ENCODE measurements at places on chromosomes 2 and 18. TPM values are rescaled to one million over a fixed set of nuclear protein-coding genes. Genes with fewer than 3 reads are reported as not detected.

- H3K27ac ChIP-seq: no peak overlapping the region
- H3K4me1 ChIP-seq: no peaks in the 10 kb centered on the region
Measured at GRCh38 chr2:203341741-203342310, 13.6 kb downstream of the ABI2 start.

DNA sequence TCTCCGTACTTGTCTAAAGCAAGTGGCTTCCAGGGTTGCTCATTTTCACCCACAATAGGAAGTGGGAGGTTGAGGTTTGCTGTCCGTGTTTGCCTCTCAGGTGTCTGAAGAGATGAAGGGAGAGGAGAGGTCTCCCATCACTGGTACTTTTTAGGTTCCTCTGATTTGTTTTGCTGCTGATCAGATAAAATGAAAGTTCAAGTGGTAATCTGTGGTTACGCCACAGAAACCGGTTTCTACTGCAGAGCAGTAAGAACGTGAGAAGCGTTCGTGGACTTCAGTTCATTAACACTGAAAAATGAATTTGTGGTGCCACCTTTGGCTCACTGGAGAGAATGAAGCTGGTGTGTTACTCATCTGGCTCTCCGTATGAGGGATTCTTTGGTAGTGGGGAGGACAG, 118.2 kb downstream of the GBX2 start:
- peaks cover 4% of the 10 kb centered on the region for H3K4me1 ChIP-seq
- DNase-seq: no peak
- no peak overlapping the region for H3K4me3 ChIP-seq
- H3K36me3 ChIP-seq: peaks cover 3% of the 10 kb centered on the region

GRCh38 chr2:217897816-217898806, 104.7 kb downstream of the TNS1 start:
- H3K4me1 ChIP-seq: peaks cover 25% of the 10 kb centered on the region
- H3K36me3 ChIP-seq: peaks cover 8% of the 10 kb centered on the region
- no peak for DNase-seq
- peak overlapping the region; percentile 88 for H3K27ac ChIP-seq
- H3K27me3 ChIP-seq: no peaks in the 10 kb centered on the region
- no peak overlapping the region for H3K4me3 ChIP-seq

DNA sequence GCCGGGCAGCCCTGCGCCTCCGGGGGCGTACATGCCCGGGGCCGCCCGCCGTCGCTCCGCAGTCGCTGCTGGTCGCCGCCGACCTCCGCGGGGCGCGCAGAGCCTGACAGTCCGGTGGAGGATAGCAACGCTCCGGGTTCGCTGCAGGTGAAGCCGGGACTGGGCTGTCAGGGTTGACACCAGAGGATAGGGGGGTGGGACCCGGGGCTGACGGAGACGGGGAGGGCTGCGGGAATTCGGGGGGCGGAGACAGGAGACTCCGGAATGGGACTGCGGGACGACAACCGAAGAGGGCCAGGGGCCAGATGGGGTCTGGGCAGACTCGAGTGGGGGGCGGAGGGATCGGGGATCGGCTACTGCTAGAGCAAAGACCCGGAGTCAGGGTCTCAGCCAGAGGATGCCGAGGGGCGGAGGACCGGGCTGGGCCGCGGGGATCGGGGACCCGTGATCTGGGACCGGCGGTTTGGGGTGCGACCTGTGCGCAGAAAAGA, 403 bp downstream of the TMEM127 start:
- peak overlapping the region; percentile 97 for H3K4me3 ChIP-seq
- no peaks in the 10 kb centered on the region for H3K36me3 ChIP-seq
- H3K27ac ChIP-seq: peak overlapping the region; percentile 93
- H3K4me1 ChIP-seq: peaks cover 46% of the 10 kb centered on the region
- H3K27me3 ChIP-seq: no peaks in the 10 kb centered on the region

DNA sequence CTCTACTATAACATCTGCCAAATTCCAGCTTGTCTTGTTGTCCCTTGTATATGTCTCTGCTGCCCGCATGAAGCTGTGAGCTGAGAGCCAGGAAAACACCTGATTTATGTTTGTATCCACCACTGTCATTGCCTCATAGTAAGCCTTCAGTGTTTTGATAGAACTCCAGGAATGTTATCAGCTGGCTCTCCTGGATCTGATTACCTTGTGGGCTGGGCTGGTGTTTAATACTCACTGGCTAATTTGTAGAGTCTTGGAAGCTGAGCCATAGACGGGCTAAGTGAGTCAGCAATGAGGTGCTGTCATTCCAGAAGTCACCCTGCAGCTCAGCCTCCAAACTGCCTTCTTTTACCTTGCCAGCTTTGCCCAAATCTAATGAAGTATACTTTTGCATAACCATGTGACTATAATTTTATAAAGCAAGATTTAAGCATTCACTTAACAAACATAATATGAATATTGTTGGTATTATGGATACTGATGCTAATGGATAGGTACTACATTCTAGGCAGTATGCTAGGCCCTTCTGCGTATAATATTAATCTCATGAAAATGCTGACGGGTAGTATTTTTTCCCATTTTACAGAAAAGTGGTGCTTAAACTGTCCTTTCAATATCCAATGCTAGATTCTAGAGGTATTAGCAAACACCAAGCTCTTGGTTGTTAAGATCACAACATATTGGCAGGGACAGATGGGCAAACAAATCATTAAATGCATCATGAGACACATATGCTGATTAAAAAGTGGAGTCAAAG, 62.7 kb upstream of the GATA6 start:
- no peaks in the 10 kb centered on the region for H3K36me3 ChIP-seq
- no peak overlapping the region for H3K4me3 ChIP-seq
- no peak overlapping the region for H3K27ac ChIP-seq
- H3K4me1 ChIP-seq: no peaks in the 10 kb centered on the region
- DNase-seq: no peak
- H3K27me3 ChIP-seq: no peaks in the 10 kb centered on the region

GRCh38 chr2:216119986-216120385, 10.8 kb downstream of the XRCC5 start:
- H3K27ac ChIP-seq: no peak overlapping the region
- no peak for DNase-seq
- no peak overlapping the region for H3K4me3 ChIP-seq
- peaks cover 6% of the 10 kb centered on the region for H3K4me1 ChIP-seq

- no peaks in the 10 kb centered on the region for H3K27me3 ChIP-seq
- H3K36me3 ChIP-seq: no peaks in the 10 kb centered on the region
- DNase-seq: no peak
Measured at GRCh38 chr2:115122701-115123100, 680.3 kb downstream of the DPP10 start.

- no peaks in the 10 kb centered on the region for H3K36me3 ChIP-seq
- no peak for DNase-seq
- no peak overlapping the region for H3K27ac ChIP-seq
- no peak overlapping the region for H3K4me3 ChIP-seq
- peaks cover 7% of the 10 kb centered on the region for H3K4me1 ChIP-seq
- H3K27me3 ChIP-seq: no peaks in the 10 kb centered on the region
Measured at GRCh38 chr18:48739266-48740067, 200.6 kb downstream of the CTIF start.

DNA sequence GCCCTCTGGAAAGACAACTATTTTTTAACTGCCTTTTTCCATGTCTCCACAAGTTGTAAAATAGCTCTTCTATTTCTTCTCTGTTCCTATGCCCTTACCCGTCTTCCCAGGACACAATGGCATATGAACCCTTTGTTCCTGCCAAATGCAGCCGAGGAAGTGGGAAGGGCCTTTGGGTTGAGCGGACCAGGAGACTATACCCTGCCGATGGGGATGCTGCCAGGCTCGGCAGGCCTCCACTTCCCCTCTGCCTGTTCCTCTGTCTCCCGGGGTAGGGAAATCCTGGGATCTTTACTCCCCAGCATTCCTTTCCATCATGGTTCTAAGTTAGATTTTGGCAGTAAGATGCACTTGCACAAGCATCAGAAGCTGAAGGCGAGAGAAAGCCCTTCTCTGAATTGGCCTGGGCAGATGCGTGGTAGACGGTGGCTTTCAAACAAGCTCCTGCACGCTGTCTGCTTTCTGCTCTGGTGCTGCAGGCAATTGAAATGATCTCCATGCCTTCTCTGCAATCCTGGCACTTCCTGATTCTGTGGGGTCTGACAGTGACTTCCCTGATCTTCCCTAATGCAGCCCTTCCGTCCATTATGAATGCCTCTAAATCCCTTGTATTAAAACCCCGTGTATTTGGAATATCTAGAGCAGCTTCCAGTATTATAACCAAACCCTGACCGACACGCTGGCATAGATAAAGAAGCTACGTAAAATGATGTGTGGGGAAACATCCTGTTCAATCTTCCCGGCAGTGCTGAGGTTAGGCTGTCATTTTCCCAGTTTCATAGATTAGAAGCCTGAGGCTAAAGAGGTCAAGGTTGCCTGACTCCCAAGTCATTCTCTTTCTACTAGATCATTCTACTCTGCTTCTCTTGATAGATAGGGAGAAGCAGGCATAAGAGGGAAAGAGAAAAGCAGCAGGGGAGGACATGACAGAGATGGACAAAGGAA, 69.8 kb downstream of the MCFD2 start:
- peak overlapping the region; percentile 92 for H3K27ac ChIP-seq
- H3K36me3 ChIP-seq: no peaks in the 10 kb centered on the region

DNA sequence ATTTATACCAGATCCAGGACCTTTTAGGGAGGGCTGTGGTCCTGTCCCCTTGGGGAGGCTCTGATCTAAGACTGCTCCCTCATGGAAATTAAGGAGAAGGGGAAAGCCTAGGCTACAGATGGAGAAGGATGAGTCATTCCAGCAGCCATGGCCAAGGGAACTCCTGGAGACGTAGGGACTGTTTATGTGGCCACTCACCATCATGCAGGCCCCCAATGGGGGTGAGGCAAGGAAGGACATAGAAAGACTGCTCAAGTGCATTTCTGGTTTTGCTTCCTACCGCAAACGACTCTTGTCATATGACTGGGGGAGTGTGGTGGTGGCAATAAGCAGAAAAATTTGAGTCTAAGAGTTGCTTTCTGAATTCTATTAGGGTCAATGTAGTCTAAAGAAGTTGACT, 54.0 kb upstream of the CYP1B1 start:
- no peaks in the 10 kb centered on the region for H3K36me3 ChIP-seq
- H3K27ac ChIP-seq: no peak overlapping the region
- H3K4me3 ChIP-seq: no peak overlapping the region
- H3K4me1 ChIP-seq: peaks cover 9% of the 10 kb centered on the region

DNA sequence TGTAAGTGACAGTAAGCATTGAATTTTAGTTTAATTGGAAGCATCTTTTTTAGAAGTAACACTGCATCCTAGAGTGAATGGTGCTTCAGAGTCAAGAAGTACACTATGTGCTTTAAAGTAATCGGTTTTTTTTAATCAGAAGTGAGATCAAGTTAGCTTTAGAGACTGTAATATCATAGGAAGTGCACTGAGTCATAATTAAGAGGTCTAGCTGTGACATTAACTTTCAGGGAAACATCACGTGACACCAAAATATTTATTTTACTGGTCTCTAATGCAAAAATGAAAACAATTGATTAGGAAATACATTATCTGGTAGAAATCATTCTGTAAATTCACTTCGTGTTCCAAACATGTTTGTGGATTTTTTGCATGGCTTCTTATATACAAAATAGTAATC, 55.3 kb upstream of the KYNU start:
- H3K4me1 ChIP-seq: no peaks in the 10 kb centered on the region
- no peaks in the 10 kb centered on the region for H3K36me3 ChIP-seq
- no peak overlapping the region for H3K4me3 ChIP-seq
- H3K27me3 ChIP-seq: no peaks in the 10 kb centered on the region
- no peak overlapping the region for H3K27ac ChIP-seq

GRCh38 chr2:54403512-54404238, 52.5 kb upstream of the SPTBN1 start:
- H3K4me1 ChIP-seq: no peaks in the 10 kb centered on the region
- no peaks in the 10 kb centered on the region for H3K27me3 ChIP-seq
- H3K4me3 ChIP-seq: no peak overlapping the region
- no peak for DNase-seq
- no peaks in the 10 kb centered on the region for H3K36me3 ChIP-seq

DNA sequence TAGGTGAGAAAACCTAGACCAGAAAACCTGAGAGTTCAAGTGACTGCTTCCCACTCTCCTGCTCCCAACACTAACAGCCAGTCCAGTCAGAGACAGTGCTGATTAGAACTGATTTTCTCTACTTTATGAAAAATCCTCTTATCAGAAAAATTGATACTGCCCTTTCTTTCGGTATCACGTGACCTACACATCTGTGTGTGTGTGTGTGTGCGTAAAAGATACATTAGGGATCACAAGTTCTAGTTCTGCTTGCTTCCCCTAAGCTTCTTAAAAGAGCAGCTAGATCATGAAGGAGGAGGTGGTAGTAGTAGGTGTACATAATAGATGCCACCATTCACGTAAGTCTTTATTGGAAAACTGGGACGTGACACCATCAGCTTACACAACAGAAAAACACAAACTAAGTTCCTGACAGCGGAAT, 1.5 kb downstream of the ARL5A start:
- H3K27ac ChIP-seq: no peak overlapping the region
- H3K4me1 ChIP-seq: no peaks in the 10 kb centered on the region
- H3K36me3 ChIP-seq: no peaks in the 10 kb centered on the region
- no peaks in the 10 kb centered on the region for H3K27me3 ChIP-seq
- H3K4me3 ChIP-seq: no peak overlapping the region

DNA sequence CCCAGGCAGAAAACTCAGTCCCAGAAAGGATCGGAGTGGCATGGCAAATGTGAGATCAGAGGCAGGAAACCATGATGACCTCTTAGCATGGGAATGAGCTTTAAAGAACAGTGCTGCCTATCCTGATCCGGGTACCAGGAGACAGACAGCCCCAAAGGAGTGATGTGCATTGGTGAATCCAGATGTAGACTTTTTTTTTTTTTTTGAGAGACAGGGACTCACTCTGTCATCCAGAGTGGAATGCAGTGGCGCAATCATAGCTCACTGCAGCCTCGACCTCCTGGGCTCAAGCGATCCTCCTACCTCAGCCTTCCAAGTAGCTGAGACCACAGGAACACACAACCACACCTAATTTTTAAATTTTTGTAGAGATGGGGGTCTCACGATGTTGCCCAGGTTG, 122.7 kb downstream of the VAPA start:
- H3K27ac ChIP-seq: peak overlapping the region; percentile 21
- DNase-seq: no peak
- H3K4me3 ChIP-seq: no peak overlapping the region
- H3K4me1 ChIP-seq: no peaks in the 10 kb centered on the region
- H3K36me3 ChIP-seq: no peaks in the 10 kb centered on the region

Gene MALL
- total RNA-seq: 223 TPM

Gene KCNG2
- total RNA-seq: 0.41 TPM

Gene CFAP221
- not detected for total RNA-seq

Gene SERPINB3
- total RNA-seq: not detected

Gene RBM44
- 0.27 TPM for total RNA-seq

Gene ALLC
- total RNA-seq: not detected
